Choroid plexus epithelial cell (primary cell): ENCODE measurements at places on chromosomes 16 and 17.
A peak's percentile ranks its signal among the peaks of the same experiment; 100 is the strongest.

- peak; percentile 55 for DNase-seq
Measured at GRCh38 chr17:7748076-7748775, 30.7 kb downstream of the DNAH2 start.

DNA sequence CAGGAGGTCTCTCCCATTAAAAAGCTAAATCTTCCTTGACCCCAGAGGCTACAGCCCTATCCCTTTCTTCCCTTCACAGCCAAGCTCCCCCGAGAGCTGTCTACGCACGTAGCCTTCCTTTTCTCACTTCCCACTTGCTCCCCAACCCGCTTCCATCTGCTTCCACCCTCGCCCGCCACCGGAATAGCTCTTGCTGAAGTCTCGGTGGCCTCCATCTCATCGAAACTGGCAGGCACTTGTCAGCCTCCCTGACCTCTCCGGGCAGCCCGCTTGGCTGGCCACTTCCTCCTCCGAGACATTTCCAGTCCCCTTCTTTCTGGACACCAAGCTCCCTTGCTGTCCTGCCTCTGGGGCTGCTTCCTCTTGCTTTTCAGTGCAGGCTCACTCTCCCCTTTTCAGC lies 10.7 kb upstream of the EPOP start:
- no peak for DNase-seq

DNA sequence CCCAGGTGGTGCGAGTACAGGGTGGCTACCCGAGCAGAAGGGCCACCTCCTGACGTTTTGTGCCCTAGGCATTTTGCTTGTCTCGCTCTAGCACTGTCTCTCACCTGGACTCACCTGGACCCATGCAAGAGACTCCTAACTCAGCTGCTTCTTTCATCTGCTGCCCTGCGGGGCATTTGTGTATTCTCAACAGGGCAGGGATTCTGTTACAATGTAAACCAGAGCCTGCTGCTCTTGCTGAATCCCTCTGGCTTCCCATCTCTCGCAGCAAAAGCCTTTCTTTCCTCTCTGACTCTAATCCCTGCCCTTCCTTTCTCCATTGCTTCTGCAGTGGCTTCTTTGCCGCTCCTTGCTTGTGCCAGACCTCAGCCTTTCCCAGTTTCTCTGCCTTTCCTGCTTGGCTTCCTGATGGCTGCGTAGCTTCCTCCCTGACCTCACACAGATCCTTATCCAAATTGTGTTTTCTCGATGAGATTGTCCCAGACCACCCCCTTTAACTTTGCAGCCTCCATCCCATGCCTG lies 10.2 kb downstream of the ARSG start:
- DNase-seq, result peak; percentile 9

GRCh38 chr17:65029605-65030336 lies 26.8 kb downstream of the GNA13 start:
- DNase-seq, result no peak

DNA sequence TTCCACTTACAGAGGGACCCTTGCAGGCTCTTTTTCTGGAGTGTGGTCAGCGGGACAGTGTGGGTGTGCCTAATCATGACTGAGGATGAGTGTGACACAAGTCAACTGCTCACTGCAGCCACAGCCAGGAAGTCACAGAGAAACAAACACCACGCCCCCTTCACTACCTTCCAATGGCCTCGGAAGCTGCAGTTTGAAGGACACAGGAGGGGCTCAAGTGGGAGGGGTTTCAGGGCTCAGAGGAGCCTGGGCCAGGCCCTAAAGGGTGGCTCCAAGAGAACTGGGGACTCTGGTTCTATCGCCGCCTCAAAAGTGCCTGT lies 116.2 kb upstream of the SDK2 start:
- DNase-seq, result no peak

DNA sequence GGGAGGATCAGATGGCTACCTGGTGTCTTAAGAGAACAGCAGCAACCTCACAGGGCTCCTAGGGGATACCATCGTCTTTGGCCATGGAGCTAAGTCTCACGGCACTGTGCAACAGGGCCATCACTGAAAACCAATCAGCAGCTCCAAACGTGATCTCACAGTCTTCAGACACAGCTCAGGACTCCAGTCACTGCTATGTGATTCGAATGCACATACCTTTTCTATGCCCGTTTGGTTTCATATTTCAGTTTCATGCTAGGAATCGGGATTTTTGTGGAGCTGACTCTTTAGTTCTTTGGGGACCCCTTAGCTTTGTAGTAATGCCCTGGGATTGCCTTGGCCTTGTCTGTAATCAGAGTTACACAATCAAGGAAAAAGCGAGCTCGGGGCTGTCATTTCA lies 162.8 kb upstream of the CDH11 start:
- DNase-seq, result peak; percentile 30

DNA sequence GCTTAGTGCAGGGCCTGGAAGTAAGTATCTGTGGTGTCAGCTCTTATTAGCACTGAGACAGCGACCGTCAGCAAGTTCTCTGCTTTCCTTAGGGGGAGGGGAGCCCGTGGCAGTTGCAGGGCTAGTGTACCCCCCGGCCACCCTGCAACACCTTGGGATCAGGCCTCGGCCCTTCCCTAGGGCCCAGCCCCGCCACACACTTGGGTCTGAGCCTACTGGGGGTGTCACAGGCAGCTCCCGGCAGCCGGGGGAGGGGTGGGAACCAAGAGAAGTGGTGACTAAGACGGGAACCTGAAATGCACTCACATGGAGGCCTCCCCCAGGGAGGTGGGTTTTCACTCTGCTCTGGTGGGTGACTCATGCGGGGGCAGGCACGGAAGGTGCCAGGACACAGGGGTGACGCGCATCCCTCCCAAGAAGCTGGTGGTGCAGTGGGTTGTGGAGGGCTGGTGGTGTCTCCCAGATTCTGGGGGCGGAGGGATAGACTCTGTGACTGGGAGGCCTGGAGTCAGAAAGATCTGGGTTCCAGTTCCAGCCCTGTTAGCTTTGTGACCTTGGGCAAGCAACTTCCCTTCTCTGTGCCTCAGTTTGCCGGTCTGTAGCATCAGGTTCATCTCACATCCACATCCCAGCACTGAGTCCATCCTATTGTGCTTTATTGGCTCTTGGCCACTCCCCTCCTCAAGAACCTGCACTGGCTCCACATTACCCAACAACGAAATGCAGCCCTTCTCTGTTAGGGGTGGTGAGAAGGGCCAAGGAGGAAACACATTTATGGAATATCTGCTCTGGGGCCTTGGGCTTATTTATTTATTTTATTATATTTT lies 44.5 kb downstream of the LAT start:
- DNase-seq, result peak; percentile 96

GRCh38 chr17:79987187-79987934 lies 48.3 kb downstream of the TBC1D16 start:
- peak; percentile 32 for DNase-seq

- no peak for DNase-seq
Measured at GRCh38 chr17:72434991-72435618, 314.3 kb downstream of the SOX9 start.

- no peak for DNase-seq
Measured at GRCh38 chr17:76695059-76695831, 15.5 kb downstream of the MXRA7 start.

DNA sequence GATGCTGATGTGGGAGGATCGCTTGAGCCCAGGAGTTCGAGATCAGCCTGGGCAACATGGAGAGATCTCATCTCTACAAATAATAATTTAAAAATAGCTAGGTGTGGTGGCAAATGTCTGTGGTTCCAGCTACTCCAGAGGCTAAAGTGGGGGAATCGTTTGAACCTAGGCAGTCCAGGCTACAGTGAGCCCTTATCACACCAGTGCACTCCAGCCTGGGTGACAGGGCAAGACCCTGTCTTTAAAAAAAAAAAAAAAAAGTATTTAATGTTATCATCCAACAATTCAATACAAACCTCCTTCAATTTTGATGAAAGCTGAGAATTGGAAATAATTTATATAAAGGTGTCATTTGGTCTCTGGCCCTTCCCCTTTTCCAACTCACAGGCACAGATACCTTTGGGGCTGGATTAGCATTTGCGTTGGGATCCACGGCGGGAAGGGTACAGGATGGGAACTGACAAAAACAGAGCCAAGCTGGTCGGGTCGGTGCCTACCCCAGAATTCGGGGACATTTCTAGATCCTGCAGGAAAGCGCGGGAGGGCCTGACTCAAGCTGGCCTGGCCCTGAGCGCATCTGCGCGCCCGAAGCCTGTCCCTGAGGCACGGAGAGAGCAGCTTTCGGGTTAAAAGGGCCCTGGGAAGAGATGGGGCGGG lies 860 bp upstream of the DCAF7 start:
- DNase-seq, result no peak

DNA sequence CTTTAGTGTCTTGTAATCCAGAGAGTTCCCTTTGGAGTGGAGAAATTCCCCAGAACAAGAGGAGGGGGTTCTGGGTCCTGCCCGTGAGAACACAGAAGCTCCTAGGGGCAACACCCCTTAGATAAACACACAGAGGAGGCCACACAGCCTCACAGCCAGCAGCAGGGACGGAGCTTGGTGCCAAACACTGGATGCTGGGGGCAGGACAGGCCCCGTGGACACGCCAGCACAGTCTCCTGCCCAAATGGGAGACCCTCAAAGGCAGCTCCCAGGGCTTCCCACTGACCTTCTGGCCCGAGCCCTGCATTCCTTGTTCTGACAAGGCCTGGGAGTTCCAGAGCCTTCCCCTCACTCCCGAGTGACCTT lies 31.8 kb upstream of the JPH3 start:
- no peak for DNase-seq

GRCh38 chr17:82775001-82775823 lies 23.3 kb downstream of the TBCD start:
- peak; percentile 52 for DNase-seq

- no peak for DNase-seq
Measured at GRCh38 chr17:75831032-75831571, 13.1 kb downstream of the UNC13D start.

DNA sequence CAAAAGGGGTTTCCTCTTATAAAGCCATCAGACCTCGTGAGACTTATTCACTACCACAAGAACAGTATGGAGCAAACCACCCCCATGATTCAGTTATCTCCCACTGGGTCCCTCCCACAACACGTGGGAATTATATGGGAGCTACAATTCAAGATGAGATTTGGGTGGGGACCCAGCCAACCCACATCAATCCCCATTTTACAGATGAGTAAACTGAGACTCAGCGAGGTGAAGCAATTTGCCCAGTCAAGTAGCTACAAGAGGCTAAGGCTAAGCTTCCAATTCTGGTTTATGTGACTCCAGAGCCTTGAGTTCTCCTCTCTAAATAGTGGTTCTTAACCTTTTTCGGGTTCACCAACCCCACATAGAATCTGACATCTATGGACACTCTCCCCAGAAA lies 8.8 kb downstream of the CD300A start:
- no peak for DNase-seq

DNA sequence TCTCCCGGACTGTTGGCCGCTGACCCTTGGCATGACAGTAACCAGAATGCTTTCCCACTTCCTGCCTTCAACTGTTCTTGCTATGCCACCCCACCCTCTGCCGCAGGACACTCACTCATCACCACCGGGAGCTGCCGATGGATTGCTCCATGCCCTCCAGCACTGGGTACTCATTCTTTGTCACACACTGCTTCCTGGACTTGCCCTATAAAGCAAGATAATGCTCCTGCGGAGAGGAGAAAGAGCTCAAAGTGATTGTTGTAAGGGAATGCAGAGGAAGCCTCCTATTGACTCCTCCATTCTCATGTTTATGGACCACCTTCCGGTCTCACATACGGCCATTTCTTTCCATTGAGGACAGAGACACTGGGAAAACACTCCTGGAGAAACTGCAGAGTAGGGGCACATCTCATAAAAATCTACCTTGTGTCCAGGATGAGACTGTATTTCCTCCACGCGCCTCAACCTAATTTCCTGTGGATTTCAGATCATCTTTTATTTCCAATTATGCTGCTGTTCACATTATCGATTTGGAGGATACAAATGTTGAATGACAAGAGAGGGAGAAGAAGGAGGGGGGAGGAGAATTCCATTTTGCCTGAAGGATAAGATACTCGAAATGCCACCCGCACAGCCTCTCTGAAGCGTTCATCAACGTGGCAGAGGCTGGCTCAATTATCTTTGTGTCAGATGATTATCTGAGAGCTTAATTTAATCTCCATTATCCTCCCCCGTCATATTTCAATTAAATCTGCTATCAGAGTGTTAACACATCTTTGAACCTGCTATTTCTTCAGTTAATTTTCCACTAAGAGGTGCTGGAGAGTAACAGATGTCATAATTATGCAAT lies 486.1 kb upstream of the SALL1 start:
- DNase-seq, result no peak

DNA sequence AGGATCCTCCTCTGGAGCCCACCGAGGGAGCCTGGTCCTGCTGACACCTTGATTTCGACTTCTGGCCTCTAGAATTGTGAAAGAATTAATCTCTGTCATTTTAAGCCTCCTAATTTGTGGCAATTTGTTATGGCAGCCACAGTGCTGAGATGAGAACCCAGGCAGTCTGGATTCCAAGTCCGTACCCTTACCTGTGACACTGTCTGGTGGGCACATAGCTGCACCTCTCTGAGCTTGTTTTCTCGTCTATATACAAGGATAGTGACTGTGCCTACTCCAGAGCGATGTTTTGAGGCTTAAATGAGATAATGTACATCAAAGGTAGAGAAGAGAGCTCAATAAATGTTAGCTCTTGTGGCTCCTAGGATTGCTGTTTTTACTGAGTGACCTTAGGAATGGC lies 128.4 kb upstream of the MPHOSPH6 start:
- no peak for DNase-seq

DNA sequence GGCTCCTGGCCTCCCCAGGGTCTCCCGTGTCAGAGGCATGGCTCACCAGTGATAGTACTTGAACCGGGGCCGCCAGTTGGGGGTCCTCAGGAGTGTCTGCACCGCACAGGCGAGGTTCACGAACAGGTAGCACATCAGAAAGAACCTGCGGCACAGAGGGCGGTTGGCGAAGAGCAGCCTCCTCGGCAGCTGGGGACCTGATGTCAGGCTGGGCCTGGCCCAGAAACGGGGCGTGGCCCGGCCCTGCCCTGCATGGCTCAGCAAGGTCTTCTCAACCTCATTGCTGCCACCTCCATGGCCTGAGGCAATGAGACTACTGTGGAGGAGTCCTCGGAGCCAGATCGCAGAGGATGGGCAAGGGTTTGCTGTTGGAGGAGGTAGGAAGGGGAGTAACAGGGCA lies 4.1 kb upstream of the LCAT start:
- no peak for DNase-seq

GRCh38 chr16:77308163-77308561 lies 109.0 kb downstream of the SYCE1L start:
- DNase-seq, result peak; percentile 83

- peak; percentile 80 for DNase-seq
Measured at GRCh38 chr17:9817086-9817485, 4.8 kb downstream of the GSG1L2 start.

DNA sequence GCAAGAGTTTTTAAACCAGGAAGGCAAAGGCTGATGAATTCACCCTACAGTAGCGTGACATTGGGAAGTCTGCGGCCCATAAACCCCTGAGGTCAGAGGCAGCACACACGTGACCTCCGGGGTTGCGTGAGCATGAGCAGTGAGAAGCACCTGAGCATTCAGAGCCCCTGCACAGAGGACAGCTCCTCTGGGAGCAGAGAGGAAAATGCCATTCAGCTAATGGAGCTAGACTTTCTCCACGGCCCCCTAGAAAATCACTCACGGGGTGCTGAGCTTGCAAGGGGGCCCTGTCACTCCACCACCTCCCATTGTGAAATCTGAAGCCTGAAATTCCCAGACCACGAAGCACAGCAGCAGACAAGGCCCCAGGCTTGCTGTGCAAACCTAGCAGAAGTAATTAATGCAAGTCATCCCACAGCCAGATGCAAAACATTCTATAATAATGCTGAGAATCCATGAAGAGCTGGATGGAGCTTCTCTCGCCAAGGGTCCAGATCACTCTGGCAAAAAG lies 114.9 kb upstream of the RCVRN start:
- no peak for DNase-seq

GRCh38 chr16:51753467-51754127 lies 602.5 kb upstream of the SALL1 start:
- DNase-seq, result no peak
